ENCODE measurements at places on chromosomes 1 and 21.

DNA sequence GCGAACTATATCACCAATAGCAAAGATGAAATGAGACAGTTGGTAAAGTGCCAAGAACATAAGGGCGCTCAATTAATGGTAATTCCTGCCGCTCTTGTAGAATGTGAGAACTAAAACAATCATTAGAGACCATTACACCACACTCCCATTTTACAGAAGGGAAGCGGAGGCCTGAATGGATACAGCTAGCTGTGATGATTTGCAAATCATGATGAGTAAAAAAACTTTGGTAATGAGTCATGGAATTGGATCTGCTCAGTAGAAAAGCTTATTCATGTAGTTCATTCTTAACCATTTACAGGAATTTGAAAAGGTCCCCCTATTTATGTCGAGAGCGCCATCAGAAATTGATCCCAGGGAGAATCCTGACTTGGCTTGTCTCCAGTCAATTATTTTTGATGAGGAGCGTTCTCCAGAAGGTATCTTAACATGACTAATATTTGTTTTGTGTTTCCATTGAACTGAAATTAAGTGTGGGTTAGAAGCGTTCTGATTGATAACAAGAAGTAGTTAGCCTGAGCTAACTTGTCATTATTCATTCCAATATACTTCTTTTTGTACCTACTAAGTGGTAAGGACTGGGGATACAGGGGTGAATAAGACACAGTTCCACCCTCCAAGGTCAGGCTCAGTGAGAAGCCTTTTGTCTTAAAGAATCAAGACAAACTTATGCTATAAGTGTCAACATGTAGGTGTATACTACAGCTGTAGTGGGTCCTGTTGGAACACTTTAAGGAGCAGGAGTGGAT, 812 bp downstream of the TTC4 start:
- no peak for DNase-seq

DNA sequence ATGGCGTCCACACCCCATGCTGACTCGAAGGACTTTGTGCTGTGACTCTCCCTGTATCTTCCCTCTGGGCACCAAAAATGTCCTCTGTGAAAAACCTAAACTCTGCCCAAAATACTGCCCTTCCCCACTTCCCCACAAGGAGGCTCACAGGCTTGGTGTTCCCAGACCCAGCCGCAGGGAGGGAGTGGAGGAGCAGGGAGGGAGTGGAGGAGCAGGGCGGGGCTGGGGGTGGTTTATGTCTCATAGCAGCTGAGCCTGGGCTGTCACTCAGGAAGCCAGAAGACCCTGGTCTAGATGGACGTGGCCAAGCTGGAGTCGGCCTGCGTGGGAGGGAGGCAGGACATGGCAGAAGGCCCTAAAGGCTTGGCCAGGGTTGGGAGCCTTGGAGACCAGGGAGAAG, 461.7 kb downstream of the PTPRU start:
- peak; percentile 66 for DNase-seq

GRCh38 chr1:46798810-46799209, at the start of gene CYP4B1:
CYP4B1 (plus strand) TSS chr1:46799046; CDS start chr1:46799082, 36 bp downstream.
- no peak for DNase-seq

DNA sequence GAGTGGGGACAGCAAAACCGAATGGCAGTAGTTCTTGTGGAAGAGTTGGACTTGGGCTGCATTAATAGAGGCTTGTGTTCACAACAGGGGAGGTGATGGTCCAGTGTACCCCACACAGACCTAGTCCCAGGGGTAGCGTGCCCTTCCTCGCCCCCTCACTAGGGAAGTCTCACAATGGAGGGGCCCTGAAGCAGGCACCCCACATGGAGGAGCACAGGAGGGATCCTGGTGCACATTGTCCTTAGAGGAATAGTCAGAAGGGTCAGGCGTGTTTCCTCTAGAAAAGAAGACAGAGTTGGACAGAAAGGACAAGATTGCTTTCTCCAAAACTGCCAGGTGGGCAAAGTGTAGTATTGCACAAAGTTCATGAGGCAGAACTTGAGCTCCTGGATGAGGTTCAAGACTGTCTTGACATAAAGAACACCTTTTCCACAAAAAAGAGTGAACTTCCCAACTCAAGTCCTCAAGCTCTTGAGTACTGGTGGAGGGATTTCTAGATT, 23.3 kb downstream of the ETNK2 start:
- no peak for DNase-seq

GRCh38 chr1:212414328-212415106, at the start of gene PACC1:
PACC1 (minus strand) TSS chr1:212414886; CDS start chr1:212414757, 129 bp downstream.
- DNase-seq = peak; percentile 97

DNA sequence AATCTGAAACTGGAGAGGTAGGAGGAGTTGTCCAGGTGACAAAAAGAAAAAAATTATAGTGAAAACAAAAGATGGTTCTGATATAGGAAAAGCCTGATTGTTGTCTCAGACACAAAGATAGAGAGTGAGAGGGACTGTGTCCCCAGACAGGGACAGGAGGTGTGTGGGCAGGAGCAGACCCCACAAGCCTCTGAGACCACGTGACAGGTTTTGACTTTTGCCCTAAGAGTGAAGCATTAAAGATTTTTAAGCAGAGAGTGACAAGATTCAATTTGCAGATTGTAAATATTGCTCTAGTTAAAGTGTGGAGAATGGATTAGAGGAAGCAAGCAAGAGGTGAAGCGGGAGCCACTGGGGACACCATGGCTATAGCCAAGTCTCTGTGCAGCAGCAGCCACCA, 10.4 kb downstream of the PRR9 start:
- no peak for DNase-seq

DNA sequence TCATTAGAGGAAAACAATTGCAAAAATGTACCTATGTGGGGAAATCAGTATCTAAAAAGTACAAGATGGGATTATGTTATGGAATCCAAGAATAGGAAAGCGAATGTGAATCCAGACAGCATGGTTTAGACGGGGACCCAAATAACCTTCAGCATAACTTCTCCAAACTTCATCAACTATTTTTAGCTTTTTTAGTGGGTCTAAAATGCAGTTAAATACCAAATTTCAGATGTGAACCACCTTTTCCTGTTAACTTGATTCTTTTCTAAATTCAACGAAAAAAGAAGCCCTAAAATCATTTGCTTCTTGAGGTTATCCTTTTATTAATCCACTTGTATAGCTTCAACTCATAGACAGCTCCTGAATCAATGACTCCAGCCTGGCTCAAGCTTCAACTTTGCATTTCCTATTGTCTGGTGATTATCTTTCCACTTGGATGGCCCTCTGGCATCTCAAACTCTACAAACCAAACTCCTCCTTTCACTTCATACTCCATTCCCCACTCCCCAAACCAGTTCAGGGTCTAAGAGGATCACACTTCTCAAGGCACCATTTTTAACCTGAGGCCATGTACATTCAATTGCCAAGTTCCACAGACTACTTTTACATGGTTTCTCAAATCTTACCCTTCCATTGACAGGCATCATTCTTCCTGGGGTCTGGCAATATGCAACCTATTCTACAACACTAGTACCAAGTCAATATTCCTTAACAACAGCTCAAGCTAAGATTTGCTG, 7.4 kb downstream of the ERRFI1 start:
- no peak for DNase-seq

GRCh38 chr21:14722841-14723483, 176.8 kb upstream of the SAMSN1 start:
- DNase-seq = no peak

DNA sequence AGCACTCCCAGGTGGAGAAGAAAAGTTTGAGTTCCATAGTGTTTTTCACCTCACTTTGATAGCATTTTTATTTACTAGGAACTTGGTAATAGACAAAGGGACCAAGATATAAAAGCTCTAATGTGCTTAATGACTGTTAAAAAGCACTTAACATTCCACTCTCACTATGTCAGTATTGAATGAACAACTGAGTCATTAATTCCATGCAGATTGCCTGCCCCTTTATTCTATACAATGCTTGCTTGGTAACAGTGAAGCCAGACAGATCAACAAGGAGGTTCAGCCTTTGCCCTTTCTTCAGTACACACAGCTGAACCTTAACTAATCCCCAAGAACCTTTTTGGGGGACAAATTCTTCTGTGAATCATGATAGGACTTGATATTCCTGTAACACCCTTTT, 425.5 kb downstream of the NUF2 start:
- no peak for DNase-seq

DNA sequence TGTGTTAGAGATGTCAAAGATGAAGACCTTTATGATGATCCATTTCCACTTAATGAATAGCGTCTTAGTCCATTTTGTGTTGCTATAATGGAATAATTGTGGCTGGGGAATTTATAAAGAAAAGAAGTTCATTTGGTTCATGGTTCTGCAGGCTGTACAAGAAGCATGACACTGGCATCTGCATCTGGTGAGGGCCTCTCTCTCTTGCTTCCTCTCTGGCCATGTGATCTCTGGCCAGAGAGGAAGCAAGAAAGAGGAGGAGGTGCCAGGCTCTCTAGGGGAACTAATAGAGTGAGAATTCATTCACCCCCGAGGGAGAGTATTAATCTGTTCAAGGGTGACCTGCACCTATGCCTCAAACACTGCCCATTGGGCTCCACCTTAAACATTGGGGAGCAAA, 242.8 kb downstream of the DISC1 start:
- peak; percentile 50 for DNase-seq

DNA sequence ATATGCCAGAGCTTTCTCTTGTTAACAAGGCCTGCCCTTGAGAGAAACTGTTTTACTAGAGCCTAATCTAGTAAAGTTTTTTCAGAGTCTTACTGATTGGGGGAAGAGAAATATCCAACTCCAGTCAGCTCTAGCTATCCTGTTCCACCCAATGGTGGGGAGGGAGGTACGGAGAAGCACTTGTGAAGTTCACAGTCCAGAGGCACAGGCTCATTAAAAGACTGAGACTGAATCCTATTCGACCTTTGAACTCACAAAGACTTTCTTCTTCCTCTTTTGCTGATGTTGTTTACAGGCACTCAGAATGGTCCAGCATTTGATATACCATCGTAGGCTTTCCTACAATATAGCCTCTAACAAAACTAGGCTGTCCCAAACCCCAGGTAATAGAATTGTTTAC, 15.5 kb upstream of the SFT2D2 start:
- DNase-seq = no peak

Data from hematopoietic multipotent progenitor cell treated with erythropoietin and hydrocortisone succinate and interleukin-3 and kit ligand, for 6 days (in vitro differentiated cells).